ENCODE measurements at places on chromosomes 16 and 17.

DNA sequence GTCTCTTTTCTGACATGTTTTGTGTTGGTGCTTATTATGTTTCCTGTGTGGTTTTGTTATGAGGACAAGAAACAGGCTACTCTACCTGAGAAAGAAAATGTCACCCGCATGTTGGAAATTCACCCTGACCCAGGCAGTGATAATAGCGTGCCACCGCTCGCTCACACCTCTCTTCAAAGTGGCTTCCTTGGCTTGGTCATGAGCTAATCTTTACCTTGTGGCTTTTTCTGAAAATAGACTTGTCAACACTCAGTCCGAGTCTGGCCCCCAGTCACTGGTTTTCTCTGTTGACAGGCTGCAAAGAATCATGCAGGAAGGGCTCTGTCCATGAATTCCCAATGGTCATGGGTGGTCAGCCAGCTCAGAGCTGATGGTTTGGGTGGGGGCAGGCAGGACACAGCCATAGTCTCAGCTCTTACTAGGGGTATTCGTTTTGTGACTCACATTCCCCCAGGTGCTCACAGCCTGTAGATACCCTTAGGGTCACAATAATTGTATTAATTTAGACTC, 121.3 kb upstream of the CACNG5 start:
- DNase-seq = no peak

GRCh38 chr16:67542464-67542863, 13.8 kb downstream of the RIPOR1 start:
- no peak for DNase-seq

DNA sequence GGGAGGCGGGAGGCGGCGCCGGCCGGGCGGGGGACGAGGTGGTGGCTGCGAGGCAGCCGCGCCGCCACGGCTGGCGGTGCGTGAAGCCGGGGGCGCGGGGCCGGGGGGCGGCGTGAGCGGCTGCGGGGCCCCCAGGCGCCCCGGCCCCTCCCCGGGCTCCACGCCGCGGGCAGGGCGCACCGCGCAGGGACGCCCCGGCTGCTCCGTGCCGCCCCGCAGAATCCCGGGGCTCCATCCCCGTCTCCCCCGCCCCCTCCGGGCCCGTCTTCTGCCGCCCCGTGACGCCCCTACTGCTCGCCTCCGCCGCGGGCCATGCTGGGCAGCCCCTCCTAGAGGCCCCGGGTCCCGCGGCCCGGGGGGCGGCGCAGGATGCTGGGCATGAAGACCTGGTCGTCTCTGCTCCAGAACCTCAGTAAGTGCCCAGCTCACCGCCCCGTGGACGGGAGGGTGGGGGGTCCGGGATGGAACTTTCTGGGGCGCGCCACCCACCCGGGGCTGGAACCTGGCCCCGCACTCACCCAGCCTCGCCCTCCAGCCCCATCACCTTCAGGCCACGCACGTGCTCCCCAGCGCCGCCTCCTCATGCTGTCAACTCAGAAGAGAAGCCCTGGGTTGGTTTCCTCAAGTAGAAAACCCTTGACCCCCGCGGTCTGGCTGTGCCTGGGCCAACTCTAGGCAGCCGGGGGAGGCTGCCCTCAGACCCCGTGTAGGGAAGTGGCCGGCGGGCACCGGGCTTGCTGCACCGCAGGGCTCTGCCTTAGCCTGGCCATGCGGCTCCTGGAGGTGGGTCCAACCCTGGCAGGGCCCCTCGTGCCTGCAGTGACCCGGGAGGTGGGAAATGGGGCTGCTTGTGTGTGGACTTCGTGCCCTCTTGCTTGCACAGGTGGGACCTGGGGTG, 150.2 kb upstream of the GSE1 start:
- DNase-seq = no peak

DNA sequence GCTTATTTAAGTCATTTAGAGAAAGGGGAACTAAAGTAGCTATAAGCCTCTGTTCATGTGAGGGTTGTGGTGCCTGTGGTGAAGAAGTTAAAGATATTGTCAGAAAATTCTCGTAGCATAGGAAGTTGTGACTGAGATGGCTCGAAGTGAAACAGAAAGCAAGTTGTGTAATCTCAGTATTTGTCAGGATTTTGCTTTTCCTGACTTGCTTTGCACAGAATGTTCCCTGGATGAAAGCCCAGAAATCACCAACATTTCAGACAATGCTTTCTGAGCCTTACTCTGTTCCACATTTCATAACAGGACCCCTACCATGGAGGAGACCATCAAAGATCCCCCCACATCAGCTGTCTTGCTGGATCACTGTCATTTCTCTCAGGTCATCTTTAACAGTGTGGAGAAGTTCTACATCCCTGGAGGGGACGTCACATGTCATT, 10.6 kb downstream of the CALCOCO2 start:
- DNase-seq = peak; percentile 4

Data from amygdala (tissue), 56 donors.